Gastroesophageal sphincter (tissue), 4 donors: ENCODE measurements at places on chromosomes 6 and 20.

DNA sequence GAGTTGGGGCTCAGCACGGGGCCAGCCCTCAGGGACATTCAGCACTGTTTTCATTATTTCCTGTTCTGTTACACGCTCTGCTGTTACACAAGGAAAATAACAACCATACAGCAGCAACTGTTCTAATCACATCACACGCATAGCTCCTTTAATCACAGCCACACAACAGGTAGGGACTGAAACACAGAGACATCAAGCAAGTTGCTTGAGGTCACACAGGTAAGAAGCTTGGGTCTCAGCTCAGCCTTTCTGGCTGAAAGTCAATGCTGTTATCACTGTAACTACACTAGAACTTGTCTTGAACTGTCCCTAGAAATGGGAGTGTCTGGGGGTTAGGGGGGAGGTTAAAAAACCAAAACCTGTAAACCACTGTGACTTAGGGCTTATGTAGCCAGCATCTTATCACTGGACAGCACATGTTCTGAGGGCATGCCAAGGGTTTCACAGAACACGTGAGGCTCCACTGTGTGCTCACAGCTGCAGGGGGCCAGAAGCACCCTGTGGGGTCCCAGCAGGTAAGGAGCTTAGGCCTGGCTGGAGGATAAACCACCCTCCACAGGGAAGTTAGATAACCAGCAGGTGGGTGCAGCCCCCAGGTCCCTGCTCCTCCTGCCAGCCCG is 146.0 kb downstream of the EYA2 start:
- no peaks in the 10 kb centered on the region for H3K36me3 ChIP-seq
- H3K27me3 ChIP-seq = no peaks in the 10 kb centered on the region
- ATAC-seq = no peak
- H3K4me1 ChIP-seq = no peaks in the 10 kb centered on the region
- H3K4me3 ChIP-seq = no peak overlapping the region

- H3K27ac ChIP-seq = no peak overlapping the region
- no peak overlapping the region for H3K4me3 ChIP-seq
- no peak for ATAC-seq
- H3K4me1 ChIP-seq = no peaks in the 10 kb centered on the region
Observed at GRCh38 chr6:12637960-12638641, 78.5 kb upstream of the PHACTR1 start.

GRCh38 chr20:4434681-4435080 is 287.0 kb upstream of the PRND start:
- no peaks in the 10 kb centered on the region for H3K4me1 ChIP-seq
- no peaks in the 10 kb centered on the region for H3K36me3 ChIP-seq
- H3K4me3 ChIP-seq = no peak overlapping the region
- no peaks in the 10 kb centered on the region for H3K27me3 ChIP-seq
- H3K27ac ChIP-seq = no peak overlapping the region

DNA sequence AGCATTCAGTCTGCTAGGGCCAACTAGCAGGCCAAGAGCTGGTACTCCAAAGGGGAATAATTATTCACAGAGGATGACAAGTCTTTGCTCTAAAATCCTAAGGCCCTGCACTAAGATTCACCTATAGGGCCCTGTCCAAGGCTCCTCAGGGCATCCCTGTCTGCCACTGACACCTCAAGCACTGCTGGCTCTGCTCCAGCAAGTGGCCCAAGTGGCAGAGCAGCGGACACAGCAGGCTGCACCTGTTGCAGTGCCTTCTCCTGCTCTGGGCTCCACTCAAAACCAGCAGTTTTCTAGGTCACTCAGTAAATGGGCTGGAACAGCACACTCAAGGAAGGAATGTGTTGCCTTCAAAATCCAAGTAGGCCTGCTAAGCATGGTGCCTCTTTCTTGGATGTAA is 36.4 kb upstream of the SMOC2 start:
- H3K27me3 ChIP-seq = peaks cover 5% of the 10 kb centered on the region
- no peaks in the 10 kb centered on the region for H3K4me1 ChIP-seq
- no peak overlapping the region for H3K4me3 ChIP-seq
- no peak overlapping the region for H3K27ac ChIP-seq
- no peaks in the 10 kb centered on the region for H3K36me3 ChIP-seq

- ATAC-seq = no peak
- no peaks in the 10 kb centered on the region for H3K36me3 ChIP-seq
- no peaks in the 10 kb centered on the region for H3K27me3 ChIP-seq
- H3K27ac ChIP-seq = no peak overlapping the region
Observed at GRCh38 chr6:151005164-151005563, 139.7 kb downstream of the MTHFD1L start.

DNA sequence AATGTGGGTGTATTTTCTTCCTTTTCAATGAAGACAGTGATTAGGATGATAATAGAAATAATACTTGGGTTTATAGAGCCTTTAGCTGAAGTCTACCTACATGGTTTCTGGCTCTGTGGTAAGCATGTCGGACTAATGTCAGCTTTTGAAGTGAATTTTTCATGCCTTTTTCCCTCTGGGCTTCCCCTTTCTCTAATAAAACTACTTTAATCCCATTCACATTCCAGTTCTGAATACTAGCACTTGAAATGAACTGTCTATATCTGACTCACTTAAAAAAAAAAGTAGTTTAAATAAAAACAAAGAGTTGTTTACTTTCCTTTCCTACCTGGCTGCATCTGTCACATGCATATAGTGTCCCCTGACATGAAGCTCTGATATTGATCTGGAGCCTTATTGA is 545.9 kb upstream of the FLRT3 start:
- H3K4me3 ChIP-seq = no peak overlapping the region
- no peaks in the 10 kb centered on the region for H3K36me3 ChIP-seq
- H3K27ac ChIP-seq = no peak overlapping the region
- no peaks in the 10 kb centered on the region for H3K4me1 ChIP-seq
- no peak for ATAC-seq

DNA sequence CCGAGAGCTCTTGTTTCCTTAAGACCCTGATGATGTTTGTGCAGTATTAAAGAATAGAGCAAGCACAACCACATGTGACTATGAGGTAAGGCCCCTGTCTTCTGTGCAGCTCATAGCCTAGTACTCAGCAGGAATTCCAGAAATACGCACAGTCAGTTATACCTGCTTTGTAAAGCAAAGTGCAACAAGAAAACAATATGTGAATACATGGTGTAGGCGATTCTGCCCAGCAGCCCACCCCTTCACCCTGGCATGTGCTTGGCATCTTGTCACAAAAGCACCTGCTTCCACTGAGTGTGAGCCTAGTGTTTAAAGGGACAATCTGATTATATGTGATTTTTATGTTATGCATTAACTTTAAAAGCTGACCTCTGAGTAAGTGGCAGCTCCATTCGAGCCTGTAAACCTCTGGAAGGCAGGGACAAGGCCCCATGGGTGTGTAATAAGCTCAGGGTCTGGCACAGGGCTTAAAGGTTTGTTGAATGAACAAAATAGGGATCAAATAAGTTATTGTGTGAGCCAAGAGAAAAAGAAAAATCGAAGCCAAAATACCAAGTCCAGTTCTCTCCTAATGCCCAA is 148.7 kb downstream of the DOK5 start:
- no peak overlapping the region for H3K27ac ChIP-seq
- no peak for ATAC-seq
- no peak overlapping the region for H3K4me3 ChIP-seq
- H3K27me3 ChIP-seq = no peaks in the 10 kb centered on the region
